Epithelial cell of prostate (primary cell): ENCODE measurements at places on chromosomes 7 and 10.

GRCh38 chr10:9311702-9312499 lies 1257.4 kb downstream of the GATA3 start:
- DNase-seq = no peak

DNA sequence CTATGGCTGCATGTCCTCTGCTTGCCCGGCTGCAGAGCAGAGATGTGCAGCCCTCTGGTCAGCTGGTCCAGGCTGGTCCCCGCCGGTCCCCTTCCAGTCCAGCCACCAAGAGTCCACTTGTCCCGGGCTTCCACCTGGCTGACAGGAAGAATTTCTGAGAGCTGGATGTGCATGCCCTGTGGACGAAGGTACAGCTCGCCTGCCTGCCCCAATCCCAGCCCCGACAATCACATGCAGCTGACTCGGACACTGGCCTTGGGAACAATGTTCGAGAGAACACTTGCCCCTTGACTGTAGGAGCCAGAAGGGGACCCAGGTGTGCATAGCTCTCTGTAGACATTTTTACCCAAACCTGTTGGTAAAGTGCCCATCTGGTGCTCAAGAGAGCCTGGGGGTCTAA lies 11.8 kb downstream of the AVPI1 start:
- DNase-seq = no peak

GRCh38 chr7:116970238-116970910 lies 17.1 kb downstream of the ST7 start:
- DNase-seq = no peak

DNA sequence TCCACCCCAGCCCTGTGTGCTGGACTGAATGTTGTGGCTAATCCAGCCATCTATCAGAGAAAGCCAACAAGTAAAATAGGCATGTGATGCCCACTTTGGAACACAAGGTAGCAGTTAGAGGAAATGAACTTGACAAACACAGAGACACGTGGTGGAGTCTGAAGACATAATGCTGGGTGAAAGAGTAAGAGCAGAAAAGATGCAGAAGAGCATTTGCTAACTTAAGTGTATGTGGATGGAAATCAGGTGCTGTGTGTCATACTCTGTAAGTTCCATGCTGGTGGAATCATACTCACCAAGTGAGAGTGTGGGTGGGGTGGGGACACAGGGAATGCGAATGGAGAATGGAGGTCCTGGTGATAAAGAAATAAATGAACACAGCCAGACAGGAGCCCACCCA lies 22.8 kb downstream of the WDFY4 start:
- no peak for DNase-seq

DNA sequence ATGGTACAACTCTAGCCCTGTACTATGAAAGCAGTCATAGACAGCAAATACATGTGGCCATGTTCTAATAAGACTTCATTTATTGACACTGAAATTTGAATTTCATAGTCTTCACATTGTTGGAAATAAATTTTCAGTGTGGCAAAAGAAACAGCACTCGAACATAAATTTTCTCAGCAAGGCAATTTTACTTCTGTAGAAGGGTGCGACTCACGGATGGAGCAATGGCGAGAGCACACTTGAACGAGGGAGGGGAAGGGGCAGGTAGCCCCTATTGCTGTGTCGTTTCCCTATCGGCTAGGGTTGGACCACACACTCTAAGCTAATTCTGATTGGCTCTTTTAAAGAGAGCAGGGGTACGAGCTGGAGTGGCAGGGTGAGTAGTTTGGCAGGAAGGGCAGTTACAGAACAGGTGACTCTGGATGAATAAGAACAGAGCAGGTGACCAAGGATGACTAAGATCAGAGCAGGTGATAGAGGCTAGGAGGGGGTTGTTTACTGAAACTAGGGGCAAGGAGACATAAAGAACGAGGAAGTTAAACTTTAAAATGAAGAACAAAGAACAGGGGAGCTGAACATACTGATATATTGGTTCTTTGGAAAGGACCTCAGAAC lies 52.0 kb downstream of the LRRC4 start:
- DNase-seq = no peak

DNA sequence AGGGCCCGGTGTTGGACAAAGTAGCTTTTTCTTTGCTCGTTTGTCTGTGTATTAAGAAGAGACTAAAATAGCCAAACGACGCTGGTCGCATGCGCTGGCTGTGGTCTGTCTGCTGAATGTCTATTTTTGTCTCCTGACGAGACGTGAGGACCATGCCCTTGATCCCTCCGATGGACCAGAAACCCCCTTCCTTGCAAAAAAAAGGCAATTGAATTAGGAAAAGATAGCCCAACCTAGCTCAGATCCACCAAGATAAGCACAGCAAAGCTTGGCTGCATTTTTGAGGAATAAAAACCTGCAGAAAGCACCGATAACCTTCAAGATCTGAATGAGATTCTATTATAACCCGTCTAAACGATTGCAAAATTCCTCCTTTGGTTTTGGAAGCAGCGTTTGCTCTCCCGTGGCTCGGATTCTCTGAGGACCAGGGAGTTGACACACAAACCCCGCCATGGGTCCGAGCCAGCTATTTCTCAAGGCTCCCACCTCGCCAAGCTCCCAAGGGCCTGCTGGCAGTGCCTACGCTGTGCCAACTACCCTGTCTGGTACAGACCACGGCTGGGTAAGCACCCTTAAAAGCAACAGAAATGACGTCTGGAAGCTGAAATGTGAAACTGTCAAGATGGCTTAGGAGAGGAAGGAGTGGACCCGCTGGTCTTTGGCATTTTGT lies 17.7 kb upstream of the TTYH3 start:
- DNase-seq = no peak

DNA sequence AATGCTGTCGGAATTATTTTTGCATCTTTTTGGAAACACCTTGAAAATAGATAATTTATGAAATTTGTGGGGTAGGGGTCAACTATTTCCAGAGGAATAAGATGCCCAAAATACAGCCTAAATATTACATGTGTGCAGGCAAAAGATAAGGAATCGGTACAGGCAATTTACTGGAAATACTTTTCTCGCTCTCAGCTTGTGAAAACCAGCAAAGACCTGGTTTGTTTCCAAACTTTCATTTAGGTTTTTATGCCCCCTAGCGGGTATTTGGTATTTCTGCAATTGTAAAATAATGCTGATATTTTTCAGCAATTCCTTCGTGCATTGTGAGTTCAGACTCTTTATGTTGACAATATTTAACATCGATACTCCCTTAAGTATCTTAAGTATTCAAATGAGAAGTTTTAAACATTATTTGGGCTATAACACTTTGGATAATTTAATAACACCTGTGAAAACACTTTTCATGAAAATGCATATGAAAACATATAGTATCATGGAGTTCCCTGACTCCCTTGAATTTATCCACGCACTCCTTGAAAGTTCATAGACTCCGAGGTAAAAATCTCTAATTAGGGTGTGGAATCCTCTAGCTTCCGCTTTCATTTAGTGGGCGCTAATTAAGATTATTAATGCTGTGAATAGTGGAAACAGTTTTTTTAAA lies 132.4 kb downstream of the TSPAN12 start:
- no peak for DNase-seq

- DNase-seq = no peak
Observed at GRCh38 chr10:88243836-88244730, 339.0 kb downstream of the RNLS start.

DNA sequence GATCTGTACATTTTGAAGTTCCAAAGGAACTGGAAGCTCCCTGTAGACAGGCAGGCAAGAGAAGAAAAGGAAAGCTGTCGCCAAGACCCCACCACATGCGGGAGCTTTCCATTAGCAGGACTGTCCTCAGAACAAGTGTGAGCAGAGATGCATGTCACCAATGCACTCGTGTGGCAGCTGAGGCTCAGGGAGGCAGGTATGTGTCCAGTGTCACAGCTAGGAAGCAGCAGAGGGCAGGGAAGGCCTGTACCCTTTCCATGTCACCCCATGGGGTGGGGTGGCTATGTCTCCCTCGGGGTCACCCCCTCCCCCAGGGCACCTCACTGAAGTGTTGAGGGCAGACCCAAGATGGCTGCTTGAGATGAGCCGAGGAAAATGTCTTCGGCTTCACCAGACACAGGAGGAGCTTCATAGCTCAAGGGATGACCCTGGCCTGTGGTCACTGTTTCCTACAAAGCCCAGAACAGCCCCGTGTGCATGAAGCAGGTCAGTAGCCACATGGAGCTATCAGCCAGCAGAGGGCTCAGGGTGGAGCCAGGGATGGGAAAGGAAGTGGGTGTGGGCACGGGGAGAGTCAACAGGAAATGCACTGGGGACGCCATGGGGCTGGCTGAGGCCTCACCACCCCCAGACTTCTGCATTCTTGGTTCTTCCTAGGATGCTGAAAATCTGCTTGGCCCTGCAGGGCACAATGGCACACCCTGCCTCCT lies 96.6 kb downstream of the FAM53B start:
- DNase-seq = no peak

DNA sequence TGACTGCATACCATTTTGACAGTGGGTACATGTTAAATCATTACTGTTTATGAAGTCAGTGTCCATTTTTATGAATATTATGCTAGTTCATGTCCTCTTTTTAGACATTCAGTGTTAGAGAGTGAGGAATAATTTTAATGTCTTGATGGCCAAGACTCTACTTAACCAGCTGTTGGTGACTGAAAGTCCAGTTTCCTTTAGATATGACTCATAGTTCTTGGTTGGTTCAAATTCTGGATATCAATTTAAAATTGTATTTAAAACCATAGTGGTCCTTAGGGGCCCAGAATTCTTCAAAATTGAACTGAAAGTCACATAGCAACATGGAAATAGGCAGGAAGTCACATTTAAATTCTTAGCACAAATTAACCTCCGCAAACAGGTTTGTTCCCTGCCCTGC lies 196.5 kb upstream of the PRPS1L1 start:
- DNase-seq = no peak

- DNase-seq = no peak
Observed at GRCh38 chr7:155487509-155488482, 29.9 kb downstream of the EN2 start.

- DNase-seq = no peak
Observed at GRCh38 chr10:79142064-79142491, 73.3 kb downstream of the ZMIZ1 start.

DNA sequence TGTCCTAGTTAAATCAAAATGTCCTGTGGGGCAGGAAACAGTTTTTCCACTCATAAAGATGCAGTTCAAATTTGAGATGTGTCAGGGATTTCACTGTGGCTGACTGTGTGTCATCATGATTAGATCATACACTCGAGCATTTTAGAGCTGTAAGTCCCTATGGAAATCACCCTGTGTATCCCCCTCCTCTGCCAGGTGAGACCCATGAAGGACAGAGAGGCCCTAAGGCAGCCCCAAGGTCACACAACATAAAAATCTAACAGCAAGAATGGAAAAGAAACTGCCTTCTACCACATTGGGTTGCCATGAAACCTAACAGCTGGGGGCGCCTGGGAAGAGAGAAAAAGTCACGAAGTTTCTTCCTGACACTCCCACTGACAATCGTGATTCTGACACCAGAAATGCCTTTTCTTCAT lies 135.8 kb downstream of the KCNMA1 start:
- DNase-seq = no peak

GRCh38 chr7:80918909-80919721 lies at the start of gene SEMA3C:
Gene SEMA3C, minus strand, starts transcription at chr7:80919051. Its CDS starts 2,270 bp downstream, at chr7:80916781.
- peak; percentile 79 for DNase-seq

- no peak for DNase-seq
Observed at GRCh38 chr7:55060636-55061022, 41.8 kb downstream of the EGFR start.

GRCh38 chr7:12643001-12643643 lies 44.3 kb upstream of the ARL4A start:
- no peak for DNase-seq

GRCh38 chr10:61325223-61325960 lies 127.8 kb downstream of the TMEM26 start:
- no peak for DNase-seq

DNA sequence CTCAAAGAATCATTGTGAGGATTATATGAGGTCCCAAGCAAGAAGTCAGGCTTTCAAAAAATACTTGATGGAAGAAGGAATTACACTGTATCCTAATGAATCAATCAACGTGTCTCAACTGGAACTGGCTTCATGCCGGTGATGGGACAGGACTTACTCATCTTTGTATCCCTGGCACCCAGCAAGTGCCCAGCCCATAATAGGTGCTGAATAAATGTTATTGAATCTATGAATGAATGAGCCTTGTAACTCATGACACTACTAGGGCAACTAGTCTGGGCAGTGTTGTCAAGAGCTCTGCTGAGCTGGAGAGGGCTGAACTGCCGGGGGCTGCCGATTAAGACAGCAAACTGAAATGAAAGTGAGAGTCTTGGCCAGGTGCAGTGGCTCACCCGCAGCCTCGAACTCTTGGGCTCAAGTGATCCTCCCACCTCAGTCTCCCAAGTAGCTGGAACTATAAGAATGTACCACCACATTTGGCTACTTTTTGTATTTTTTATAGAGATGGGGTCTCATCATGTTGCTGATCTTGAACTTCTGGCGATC lies 87.2 kb upstream of the KIF5B start:
- peak; percentile 96 for DNase-seq

DNA sequence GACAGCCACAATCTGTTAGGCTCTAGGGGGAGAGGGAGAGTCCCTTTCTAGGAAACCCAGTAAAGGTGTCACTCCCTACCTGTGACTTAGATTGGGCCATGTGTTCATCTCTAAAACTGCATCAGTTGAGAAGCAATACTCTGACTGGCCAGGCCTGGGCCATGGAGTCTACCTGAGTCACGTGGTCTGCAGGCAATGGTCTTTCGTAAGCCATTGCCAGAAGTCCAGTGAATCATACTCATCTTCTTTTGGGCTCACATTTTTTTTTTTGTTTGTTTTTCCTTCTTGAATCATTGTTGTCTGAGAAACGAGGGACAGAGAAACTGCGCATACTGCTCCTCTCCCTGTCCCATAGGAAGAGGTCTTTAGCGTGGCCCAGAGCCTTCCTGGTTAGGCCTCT lies 215.6 kb downstream of the CCSER2 start:
- peak; percentile 22 for DNase-seq

- no peak for DNase-seq
Observed at GRCh38 chr7:131104596-131105293, 222.9 kb upstream of the MKLN1 start.

DNA sequence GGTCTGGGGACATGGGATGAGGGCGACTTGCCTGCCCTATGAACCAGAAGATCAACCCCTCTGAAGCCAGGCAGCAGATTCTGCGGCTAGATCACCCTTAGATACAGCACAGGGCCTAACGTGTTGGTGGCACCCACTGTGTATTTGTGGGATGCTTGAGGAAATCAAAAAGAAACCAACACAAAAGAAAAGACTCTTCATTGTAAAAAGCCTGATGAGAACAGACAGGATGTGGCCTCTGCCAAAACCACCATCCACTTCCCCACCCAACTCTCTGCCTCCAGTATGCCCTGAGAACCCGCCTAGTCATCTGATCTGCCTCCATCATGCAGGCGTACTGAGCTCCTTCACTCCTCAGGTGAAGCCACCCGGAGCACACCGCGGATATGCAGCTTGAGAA lies 97.2 kb upstream of the INSYN2A start:
- DNase-seq = no peak
